ENCODE measurements at places on chromosomes 1 and 21.

DNA sequence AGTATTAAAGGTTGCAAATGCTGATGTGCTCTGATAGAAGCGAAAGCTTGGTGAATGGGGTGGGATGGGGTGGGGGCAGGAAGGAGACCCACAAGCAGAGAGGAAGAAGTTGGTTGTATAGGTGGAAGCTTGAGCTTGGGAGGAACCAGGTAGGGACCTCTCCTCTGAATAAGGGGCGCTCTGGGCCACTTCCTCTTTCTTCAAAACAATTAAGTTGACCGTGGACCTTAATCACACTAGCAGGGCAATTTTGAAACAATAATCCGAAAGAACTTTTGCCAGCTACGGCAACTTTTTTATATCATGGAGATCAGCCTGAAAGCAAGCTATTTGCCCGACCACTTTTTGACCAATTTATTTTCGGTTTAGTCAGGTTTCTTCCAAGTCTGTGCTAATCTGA is 1.9 kb upstream of the DYRK1A start:
- no peak for DNase-seq

DNA sequence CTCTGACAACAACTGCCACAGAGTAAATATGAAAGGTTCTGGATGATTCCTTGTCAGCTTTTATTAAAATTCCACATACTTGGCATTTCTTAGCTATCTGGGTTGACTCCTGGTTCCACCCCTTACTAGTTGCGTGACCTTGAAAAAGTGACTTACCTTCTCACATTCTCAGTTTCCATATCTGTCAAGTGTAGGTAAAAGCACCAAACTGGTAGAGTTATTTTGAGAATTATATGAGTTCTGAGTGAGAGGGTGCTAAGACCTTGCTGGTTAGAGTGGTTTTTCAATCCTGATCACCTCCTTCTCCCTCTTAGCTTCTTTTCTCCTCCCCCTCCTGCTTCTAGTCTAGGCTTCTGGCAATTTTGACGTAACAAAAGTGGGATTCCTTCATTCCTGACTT is 83.4 kb upstream of the ABCD3 start:
- DNase-seq, result no peak

DNA sequence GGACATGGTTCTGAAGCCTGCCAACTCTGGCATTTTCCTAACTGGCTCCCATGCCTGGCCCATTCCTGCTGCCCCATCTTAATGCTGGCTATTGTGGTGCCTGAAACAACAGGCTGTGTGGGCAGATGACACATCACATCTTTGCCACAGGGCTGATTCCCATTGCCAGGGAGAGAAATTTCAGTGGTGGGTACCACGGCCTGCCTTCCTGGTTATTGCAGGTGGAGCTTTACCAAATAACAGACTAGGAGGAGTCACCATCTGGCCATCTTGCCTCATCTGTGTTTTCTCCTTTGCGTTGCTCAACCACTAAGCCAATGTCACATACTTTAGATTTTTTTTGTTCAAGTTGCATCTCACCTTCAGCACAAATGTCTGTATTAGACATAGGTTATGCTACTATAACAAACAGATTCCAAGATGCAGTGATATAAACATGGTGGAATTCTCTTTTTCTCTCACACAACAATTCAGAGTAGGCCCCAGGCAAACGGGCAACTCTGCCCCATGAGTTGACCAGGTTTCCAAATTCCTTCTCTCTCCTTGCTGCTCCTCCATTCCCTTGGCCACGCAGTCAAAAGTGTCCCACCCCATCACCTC is 14.1 kb downstream of the CDA start:
- DNase-seq, result no peak

- DNase-seq, result no peak
Measured at GRCh38 chr1:225942574-225942973, 1.6 kb upstream of the LEFTY2 start.

GRCh38 chr1:218345673-218346390 is 696 bp downstream of the TGFB2 start:
- DNase-seq, result peak; percentile 60

- DNase-seq, result no peak
Measured at GRCh38 chr1:165836664-165837482, 9.5 kb downstream of the UCK2 start.

DNA sequence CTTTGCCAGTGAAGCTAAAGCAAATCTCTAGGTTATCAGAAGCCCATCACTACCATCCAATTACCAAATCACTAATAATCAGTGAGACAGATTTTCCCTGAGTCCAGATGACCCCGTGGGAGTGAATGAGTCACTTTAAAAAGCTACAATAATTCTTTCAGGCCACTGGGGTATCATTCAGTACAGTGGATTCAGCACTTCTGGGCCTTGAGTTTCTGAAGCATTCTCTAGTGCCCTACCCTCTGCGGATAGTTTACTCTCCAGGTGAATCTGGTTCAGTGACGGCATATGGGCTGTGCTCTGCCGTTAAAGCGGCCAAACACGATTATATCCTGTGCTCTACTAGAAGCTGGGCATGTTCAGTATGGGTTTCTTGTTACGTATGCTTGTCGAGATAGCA is 26.1 kb downstream of the NR5A2 start:
- no peak for DNase-seq
